H7 (cell line): ENCODE measurements at places on chromosomes 16 and 17. TPM values are rescaled to one million over a fixed set of nuclear protein-coding genes. Genes with fewer than 3 reads are reported as not detected.

The PIK3R5 gene
- total RNA-seq, result 13.3 and 33.6 TPM in 2 replicates

The WNT9B gene
- total RNA-seq, result 0.48 and 0.83 TPM in 2 replicates

DNA sequence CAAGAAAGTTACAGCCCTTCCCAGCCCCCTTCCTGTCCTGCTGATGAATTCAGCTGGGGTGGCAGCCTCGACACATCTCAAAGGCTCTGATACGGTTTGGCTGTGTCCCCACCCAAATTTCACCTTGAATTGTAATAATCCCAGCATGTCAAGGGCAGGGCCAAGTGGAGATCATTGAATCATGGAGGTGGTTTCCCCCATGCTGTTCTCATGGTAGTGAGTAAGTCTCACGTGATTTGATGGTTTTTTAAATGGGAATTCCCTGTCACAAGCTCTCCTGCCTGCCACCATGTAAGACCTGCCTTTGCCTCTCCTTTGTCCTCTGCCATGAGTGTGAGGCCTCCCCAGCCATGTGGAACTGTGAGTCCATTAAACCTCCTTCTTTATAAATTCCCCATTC, 163.2 kb upstream of the FOXF1 start:
- DNase-seq, result no peak

- peak; percentile 94 for DNase-seq
These were observed 663 bp downstream of the PRR35 start for GRCh38 chr16:560701-561412.

GRCh38 chr16:85753559-85753958, 2.7 kb upstream of the C16orf74 start:
- no peak for DNase-seq

DNA sequence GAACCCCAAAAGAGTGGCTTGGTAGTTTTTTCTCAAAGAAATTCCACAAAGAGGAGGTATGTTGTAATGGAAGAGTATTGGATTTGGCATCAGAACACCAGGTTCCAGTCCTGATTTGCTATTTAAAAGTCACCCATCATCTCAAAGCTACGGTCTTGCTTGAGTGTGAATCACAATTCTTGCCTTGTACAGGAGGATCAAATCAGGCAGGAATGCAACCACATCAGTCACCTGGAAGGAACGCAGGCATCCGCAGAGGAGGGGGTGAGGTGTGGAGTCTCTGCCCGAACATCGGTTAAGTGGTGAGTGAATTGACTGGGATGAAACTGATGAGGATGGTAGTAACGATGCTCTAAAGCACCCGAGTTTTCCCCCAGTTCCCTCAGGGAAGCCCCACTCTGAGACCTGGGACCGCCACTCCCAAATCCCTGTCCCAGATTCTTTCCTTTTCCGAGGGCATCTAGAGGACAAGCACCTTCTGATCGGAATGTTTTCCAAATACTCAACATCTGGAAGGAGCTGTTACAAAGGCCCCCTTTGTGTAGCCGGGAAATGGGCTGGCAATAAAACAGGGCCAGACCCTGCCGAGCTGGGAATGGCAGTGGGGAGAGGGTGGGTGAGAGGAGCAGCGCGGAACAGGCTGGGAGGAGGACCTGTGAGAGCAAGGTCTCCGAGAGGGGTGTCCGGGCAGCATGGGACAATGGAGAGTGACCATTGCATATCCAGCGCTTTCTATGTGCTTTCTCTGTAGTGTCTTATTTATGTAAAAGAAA, 469.6 kb downstream of the SLC39A11 start:
- no peak for DNase-seq

DNA sequence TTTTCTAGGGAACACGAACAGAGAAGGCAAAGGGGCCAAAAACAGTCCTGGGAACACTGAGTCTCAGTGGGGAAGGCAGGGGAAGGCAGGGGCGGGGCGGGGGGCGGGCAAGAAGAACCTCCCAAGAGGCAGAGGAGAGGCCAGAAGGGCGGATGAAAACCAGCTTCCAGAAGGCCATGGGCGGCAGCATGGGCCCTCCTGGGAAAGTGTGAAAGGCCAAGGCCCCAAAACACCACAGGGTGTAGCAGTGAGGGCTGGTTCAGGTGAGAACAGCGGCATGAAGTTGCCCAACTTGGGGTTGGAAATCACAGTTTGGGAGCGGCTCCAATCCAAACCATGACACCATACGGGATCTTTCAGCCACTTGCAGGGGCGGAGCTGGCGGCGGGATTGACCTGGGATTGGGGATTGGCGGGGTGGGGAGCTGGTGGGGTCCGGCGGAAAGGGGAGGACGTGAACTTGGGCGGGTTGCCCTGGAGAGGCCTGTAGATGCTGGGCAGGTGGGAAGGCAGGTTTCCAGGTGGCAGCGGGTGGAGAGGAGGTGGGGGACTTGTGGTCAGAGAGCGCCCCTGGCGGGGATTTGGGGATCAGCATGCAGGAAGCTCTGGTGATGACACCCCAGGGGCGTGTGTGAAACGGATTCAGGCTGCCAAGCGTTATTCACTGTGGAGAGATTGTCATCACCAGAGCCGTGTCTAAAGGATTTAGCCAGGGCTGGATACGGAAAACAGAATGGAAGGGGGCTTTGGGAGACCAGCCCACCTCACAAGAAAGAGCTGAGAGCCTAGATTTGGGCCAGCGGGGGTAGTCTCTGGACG, 80.9 kb downstream of the ARHGAP23 start:
- DNase-seq, result peak; percentile 98

The SMCR8 gene
- total RNA-seq, result 13.1 and 14.4 TPM in 2 replicates

GRCh38 chr16:11105038-11105903, 150.7 kb downstream of the SOCS1 start:
- DNase-seq, result no peak

GRCh38 chr17:58580671-58581070, 66.2 kb upstream of the MTMR4 start:
- no peak for DNase-seq

GRCh38 chr17:81309140-81309858, 14.2 kb upstream of the SLC38A10 start:
- peak; percentile 93 for DNase-seq

- no peak for DNase-seq
These were observed 67.4 kb downstream of the SLC39A11 start for GRCh38 chr17:73025041-73025560.

- DNase-seq, result peak; percentile 89
These were observed 5.3 kb downstream of the RPL13 start for GRCh38 chr16:89565506-89566372.

The KLHL10 gene
- 0.10 and 1.1 TPM in 2 replicates for total RNA-seq

DNA sequence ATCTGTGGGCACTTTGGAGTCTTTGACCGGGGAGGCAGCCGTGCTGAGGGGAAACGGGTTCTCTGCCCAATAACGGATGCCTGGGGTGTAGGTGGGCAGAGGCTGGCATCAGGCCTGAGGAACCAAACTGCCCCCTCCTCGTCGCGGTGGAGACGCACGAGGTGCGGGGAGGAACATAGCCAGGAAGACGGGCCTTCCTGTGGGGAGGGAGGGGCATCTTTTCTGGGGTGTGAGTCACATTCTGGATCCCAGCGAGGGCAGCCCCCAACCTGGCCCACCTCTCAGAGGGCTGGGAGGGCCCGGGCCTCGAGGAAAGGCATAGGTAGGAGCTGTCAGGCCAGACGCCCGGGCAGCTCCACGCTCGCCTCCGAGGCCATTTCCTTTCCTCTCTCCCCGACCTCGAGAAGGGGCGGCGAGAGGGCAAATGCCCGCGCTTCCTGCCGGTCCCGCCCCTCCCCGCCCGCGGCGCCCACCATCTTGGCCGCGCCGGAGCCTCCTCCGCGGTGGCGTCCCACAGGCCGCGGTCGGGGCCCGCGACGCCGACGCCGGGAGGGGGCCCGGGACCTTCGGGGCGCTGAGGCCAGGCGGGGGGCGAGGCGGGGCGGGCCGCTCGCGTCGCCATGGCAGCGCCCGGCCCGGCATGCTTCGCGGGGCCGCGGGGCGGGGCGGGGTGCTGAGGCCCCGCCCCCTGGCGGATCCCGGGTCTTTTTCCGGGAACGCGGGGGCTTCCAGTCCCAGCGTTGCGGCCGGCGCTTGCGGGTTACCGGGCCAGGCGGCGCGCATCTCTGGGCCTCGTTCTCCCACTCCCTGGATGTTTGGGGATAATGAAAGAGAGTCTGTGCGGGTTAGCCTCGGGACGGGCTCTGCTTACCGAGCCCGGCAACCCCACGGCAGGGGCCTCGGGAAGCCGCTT, 13.2 kb downstream of the RAI1 start:
- DNase-seq, result peak; percentile 98

The NSMCE1 gene
- total RNA-seq, result 22.8 and 24.7 TPM in 2 replicates

The CCDC200 gene
- total RNA-seq, result not detected in 2 replicates

GRCh38 chr16:2818272-2818876, 1.3 kb downstream of the PRSS21 start:
- DNase-seq, result peak; percentile 42

The KRT9 gene
- not detected in 2 replicates for total RNA-seq

DNA sequence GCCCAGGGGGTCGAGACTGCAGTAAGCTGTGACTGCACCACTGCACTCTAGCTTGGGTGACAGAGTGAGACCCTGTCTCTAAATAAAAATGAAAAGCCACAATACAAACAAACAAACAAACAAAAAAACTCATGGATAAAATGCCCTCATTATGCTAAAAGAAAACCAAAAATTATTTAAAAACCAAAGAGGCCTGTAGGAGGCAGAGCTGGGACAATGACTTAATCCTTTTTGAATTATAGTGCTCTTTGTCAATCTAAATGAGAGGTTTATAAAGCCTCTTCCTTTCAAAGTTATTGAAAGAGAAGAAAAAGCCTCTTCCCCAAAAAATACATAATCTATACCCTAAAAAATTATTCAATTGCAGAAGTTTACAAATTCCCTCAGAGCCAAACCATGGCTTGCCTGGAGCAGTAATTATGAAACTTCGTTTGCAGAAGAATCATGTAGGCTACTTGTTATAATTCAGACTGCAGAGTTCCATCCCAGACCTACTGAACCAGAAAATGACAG, 18.5 kb downstream of the CRLF3 start:
- DNase-seq, result no peak
